ENCODE measurements at places on chromosomes 13 and 19. TPM values are rescaled to one million over a fixed set of nuclear protein-coding genes. Genes with fewer than 3 reads are reported as not detected.

GRCh38 chr19:5792224-5792623, 1.3 kb upstream of the DUS3L start:
- DNase-seq = no peak
- no peak overlapping the region for H3K4me3 ChIP-seq
- H3K4me1 ChIP-seq = peaks cover 11% of the 10 kb centered on the region

The ZNF844 gene
- 3.5 TPM for total RNA-seq

GRCh38 chr19:40403262-40403984, 9.8 kb downstream of the PRX start:
- H3K4me1 ChIP-seq = peaks cover 37% of the 10 kb centered on the region
- H3K27me3 ChIP-seq = no peaks in the 10 kb centered on the region
- H3K27ac ChIP-seq = peak overlapping the region; percentile 88
- peak; percentile 84 for DNase-seq
- H3K4me3 ChIP-seq = peak overlapping the region; percentile 78

The HSD17B14 gene
- total RNA-seq = 0.27 TPM

GRCh38 chr13:43333176-43333575, 309.8 kb downstream of the DNAJC15 start:
- H3K4me3 ChIP-seq = no peak overlapping the region
- DNase-seq = no peak
- peaks cover 9% of the 10 kb centered on the region for H3K27me3 ChIP-seq
- H3K27ac ChIP-seq = no peak overlapping the region
- no peaks in the 10 kb centered on the region for H3K36me3 ChIP-seq
- no peaks in the 10 kb centered on the region for H3K4me1 ChIP-seq

DNA sequence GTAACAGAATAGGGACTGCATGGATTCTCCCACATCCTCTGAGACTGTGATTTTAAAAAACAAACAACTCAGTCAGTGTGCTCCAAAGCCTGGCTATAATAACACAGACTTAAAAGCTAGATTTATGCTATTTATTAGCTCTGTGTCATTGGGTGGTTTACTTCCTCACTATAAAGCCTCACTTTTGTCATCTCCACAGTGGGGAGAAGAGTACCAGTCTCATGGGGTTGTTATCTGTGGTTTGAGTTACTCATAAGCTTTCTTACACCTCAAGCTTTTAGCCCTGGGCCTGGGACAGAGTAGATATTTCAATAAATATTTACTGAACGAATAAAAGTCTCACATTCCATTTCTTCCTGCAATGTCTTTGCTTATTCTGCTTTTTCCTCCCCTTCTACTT, 5.3 kb downstream of the RNASEH2B start:
- H3K27ac ChIP-seq = peak overlapping the region; percentile 52
- H3K27me3 ChIP-seq = no peaks in the 10 kb centered on the region
- H3K4me3 ChIP-seq = no peak overlapping the region
- peaks cover 38% of the 10 kb centered on the region for H3K36me3 ChIP-seq
